ENCODE measurements at places on chromosomes 16 and 17. TPM values are rescaled to one million over a fixed set of nuclear protein-coding genes. Genes with fewer than 3 reads are reported as not detected.

Gene CA10
- not detected for total RNA-seq

Gene FLCN
- 27.3 TPM for total RNA-seq

Gene SDR42E2
- total RNA-seq = not detected

Gene FN3K
- total RNA-seq = 3.5 TPM

Gene KCNG4
- total RNA-seq = not detected

Gene FAM83G
- 10.9 TPM for total RNA-seq

Gene ALOX12
- not detected for total RNA-seq

Gene WDR81
- 11.2 TPM for total RNA-seq

Gene DDX52
- total RNA-seq = 29.1 TPM

Gene SGCA
- total RNA-seq = 1.7 TPM

DNA sequence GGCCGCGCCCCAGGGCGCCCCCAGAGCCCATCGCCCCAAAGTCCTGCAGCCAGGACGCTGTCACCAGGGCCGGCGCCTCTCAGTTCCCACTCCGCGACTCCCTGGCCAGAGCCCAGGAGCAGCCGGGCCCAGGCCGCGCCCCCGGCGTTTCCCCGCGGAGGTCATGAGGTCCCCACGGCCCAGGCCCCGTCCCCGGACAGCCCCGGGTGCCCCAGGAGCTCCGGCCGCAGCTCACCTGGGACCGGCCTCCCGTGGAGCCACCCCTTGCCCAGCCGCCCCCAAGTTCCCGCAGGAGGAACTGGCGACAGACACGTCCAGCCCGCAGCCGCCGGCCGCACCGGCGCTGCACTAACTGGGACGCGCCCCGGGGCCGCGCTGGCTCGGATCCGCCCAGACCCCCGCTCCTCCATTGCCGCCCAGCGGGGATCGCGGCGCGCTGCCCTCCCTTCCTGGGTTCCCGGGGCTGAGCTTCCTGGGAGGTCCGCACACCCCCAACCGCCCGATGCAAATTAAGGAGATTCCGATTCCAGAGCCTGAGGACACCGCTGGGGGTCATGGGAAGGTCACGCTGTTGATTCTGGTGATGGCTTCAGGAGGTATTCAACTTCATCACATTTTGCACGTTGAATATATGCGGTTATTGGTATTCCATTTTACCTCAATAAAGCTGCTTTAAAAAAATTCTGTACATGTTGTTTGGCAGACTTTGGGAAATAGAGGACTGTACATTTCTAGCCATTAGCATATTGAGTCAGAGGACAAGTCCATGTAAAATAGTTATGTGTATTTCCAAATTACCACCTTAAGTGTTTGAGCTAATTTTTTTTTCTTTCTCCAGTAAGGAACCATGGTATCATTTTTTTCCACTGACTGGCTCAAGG lies 9.9 kb downstream of the AHSP start:
- peaks cover 37% of the 10 kb centered on the region for H3K27me3 ChIP-seq
- no peak overlapping the region for H3K27ac ChIP-seq
- peaks cover 6% of the 10 kb centered on the region for H3K4me1 ChIP-seq
- H3K4me3 ChIP-seq = peak overlapping the region; percentile 71
- no peak for DNase-seq

DNA sequence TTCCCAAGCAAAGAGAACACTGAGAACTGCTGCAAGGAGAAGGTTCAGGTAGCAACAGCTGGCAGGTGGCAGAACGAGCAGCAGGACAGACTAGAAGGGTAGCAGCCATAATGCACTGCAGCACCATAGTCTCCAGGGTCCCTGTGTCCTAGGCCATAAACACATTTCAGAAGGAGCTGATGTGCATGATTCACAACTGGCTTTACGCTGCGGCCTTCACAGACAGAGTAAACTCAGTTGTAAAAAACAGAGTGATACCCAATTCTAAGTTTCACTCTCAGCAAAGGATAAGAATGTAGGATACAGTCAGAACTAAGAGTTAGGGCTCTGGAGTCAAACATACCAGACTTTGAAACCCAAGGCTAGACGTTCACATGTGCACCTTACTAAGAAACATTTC lies 24.4 kb downstream of the ARHGAP17 start:
- no peaks in the 10 kb centered on the region for H3K36me3 ChIP-seq
- no peak overlapping the region for H3K4me3 ChIP-seq
- peaks cover 85% of the 10 kb centered on the region for H3K4me1 ChIP-seq
- no peaks in the 10 kb centered on the region for H3K27me3 ChIP-seq

GRCh38 chr17:61318684-61319098 lies 81.0 kb upstream of the TBX2 start:
- DNase-seq = no peak
- H3K4me3 ChIP-seq = no peak overlapping the region
- no peak overlapping the region for H3K27ac ChIP-seq
- no peaks in the 10 kb centered on the region for H3K36me3 ChIP-seq

- no peaks in the 10 kb centered on the region for H3K27me3 ChIP-seq
- H3K4me1 ChIP-seq = peaks cover 49% of the 10 kb centered on the region
- H3K36me3 ChIP-seq = peaks cover 9% of the 10 kb centered on the region
- DNase-seq = no peak
These were observed 40.8 kb downstream of the LDHD start for GRCh38 chr16:75075688-75076268.

DNA sequence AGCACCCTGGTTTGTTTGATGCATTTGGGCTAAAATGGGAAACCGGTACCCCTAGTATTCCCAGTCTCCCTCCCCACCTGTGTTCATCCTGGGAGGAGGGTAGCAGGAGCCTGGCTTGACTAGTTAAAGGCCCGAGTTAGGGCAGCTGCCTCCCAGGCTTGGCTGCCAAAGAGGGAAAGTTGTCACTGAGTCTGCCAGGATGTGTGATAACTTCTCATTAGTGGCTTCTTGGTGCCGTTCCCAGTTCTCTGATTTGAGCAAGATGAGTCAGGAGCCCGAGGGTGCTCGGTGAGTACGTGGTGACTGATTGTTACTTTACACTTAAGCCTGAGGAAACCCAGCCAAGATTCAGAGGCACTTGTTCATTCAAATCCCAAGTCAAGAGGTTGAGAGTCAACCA lies 2.5 kb downstream of the KRT32 start:
- no peaks in the 10 kb centered on the region for H3K4me1 ChIP-seq
- no peaks in the 10 kb centered on the region for H3K36me3 ChIP-seq
- DNase-seq = no peak
- peaks cover 6% of the 10 kb centered on the region for H3K27me3 ChIP-seq
- no peak overlapping the region for H3K4me3 ChIP-seq

DNA sequence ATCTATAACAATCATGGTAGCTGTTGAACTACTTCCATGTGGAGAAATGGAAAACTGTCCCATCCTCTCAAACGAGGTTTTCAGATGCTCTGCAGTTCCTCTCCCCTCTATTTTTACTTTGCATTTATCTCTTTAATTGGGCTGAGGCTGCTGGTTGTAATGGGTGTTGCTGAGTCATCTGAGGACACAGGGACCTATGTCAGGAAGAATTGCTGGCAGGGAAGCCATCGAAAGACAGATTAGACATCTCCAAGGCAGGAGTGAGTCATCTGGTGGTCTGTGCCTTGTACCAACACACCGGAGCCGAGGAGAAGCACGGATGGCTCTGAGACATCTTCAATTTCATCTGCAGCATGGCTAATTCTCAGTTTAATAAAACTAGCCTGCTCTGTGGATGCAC lies 394.5 kb downstream of the GRIN2A start:
- no peaks in the 10 kb centered on the region for H3K4me1 ChIP-seq
- H3K27ac ChIP-seq = no peak overlapping the region
- no peaks in the 10 kb centered on the region for H3K36me3 ChIP-seq
- DNase-seq = no peak
- no peak overlapping the region for H3K4me3 ChIP-seq

GRCh38 chr17:37791447-37792399 lies 46.9 kb upstream of the HNF1B start:
- H3K27ac ChIP-seq = no peak overlapping the region
- peak; percentile 60 for DNase-seq
- H3K4me1 ChIP-seq = peaks cover 5% of the 10 kb centered on the region
- no peak overlapping the region for H3K4me3 ChIP-seq
- no peaks in the 10 kb centered on the region for H3K36me3 ChIP-seq

DNA sequence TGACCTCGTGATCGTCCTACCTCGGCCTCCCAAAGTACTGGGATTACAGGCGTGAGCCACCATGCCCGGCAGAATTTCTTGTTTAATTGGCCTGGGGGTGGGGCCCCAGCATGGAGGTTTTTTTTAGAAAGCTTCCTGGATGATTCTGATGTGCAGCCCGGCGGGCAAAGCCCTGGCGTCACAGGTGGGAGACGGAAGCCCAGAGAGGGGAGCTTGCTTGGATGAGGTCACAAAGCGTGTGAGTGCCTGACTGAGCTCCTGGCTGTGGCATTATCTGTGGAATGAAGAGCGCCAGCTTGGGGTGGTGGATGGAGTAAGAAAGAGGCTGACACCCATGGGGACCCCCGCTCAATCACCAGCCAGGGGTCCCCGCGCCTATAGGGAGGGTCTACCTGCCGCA lies 4.1 kb downstream of the VASN start:
- H3K4me3 ChIP-seq = no peak overlapping the region
- no peak overlapping the region for H3K27ac ChIP-seq
- no peaks in the 10 kb centered on the region for H3K27me3 ChIP-seq
- no peaks in the 10 kb centered on the region for H3K36me3 ChIP-seq
- peaks cover 7% of the 10 kb centered on the region for H3K4me1 ChIP-seq

- H3K4me3 ChIP-seq = no peak overlapping the region
- H3K4me1 ChIP-seq = peaks cover 48% of the 10 kb centered on the region
- H3K27ac ChIP-seq = peak overlapping the region; percentile 24
- no peak for DNase-seq
These were observed 40.4 kb upstream of the CORO6 start for GRCh38 chr17:29663155-29663554.

DNA sequence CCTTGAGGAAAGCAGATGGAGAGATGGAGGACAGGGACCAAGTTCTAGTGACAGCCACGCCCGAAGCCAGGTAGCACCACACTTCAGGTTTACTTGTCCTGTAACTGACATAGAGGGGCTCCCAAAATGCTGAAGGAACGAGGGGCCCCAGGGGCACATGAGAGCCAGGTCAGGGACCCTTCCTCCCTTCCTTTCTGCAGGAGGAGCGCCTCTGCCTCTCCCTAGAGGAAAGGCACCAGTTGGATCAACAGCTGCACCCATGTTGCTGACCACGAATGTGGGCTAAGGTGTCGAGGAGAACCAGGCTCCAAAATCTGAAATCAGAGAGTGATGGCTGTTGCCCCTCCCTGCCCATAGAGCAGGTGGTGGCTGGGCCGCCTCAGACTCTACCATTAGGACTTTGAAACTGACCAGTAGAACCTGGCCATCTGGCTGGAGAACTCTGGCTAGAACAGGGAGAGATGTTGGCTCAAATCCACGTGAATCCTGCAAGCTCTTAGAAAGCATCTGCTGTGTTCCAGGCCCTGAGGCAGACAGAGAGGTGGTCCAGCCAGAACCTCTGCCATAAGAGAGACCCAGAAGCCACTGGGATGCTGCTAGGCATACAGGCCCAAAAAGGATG lies 218.8 kb downstream of the KATNIP start:
- no peak for DNase-seq
- H3K4me1 ChIP-seq = no peaks in the 10 kb centered on the region
- H3K4me3 ChIP-seq = no peak overlapping the region
- no peaks in the 10 kb centered on the region for H3K36me3 ChIP-seq

DNA sequence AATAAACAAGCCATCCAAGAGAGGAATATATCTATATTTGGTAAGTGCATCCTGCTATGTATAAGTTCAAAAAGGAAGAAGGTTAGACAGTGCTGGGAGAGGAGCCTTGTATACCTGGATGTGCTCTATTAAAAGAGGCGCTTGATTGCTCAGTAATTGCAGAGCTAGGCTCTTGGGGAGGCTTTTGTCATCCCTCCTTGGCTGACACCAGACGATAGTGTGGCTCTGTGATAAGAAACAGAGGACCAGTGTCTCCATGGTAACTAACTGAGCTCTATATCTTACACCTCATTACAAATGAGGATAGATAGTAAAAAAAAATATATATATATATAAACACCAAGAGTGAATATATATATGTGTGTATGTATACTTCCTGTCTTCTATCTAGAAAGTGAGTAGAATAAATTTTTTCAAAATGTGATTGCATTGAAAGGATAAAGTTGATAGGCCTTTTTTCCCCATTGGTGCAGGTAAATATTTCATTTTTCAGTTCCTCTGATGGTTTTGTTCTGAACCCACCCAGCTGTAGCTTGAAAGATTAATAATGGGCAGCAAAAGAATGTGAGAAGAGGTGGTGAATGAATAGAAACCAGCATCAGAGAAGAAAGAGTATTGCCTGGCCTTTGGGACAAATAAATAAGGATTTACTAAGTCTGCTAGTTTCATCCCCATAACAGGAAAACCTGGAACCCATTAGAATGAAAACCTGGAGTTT lies 303.7 kb downstream of the ZFHX3 start:
- no peak overlapping the region for H3K27ac ChIP-seq
- no peaks in the 10 kb centered on the region for H3K36me3 ChIP-seq
- H3K27me3 ChIP-seq = no peaks in the 10 kb centered on the region
- DNase-seq = no peak

GRCh38 chr17:57562184-57562698 lies 182.9 kb downstream of the CCDC182 start:
- H3K27ac ChIP-seq = no peak overlapping the region
- H3K36me3 ChIP-seq = no peaks in the 10 kb centered on the region
- no peaks in the 10 kb centered on the region for H3K27me3 ChIP-seq
- no peak overlapping the region for H3K4me3 ChIP-seq
- DNase-seq = no peak

DNA sequence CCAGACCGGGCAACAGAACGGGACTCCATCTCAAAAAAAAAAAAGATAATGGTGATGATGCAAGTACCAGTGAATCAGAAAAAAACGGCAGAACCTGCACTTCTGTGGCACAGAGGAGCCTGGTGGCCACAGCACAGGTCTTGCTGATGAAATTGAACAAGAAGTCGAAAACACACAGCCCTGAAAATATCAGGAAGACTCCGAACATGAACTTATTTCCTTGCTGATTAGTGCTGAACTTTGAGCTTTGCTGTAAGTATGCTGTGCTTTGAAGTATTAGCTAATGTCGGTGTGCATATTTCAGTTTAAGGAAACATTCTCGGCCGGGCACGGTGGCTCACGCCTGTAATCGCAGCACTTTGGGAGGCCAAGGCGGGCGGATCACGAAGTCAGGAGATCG lies 10.9 kb upstream of the MYO15B start:
- H3K27me3 ChIP-seq = no peaks in the 10 kb centered on the region
- H3K36me3 ChIP-seq = peaks cover 3% of the 10 kb centered on the region
- peaks cover 6% of the 10 kb centered on the region for H3K4me1 ChIP-seq
- H3K4me3 ChIP-seq = no peak overlapping the region
- DNase-seq = no peak

DNA sequence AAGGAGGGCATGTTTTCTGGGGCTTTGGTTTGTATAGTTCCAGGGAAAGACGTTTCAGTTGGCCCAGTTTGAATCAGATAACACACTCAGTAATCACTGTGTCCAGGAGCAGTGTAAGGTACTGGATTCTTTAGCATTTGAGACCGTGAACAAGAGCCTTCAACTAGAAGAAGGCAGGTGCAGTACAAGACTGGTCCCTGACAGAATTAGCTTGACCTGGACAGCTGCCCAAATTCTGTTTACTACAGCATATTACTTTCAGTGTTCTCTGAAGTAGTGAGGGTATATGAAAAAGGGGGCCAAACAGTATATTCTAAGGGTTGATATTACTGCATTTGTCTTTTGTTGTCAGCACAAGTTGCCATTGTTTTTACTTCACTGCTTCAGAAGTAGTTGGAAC lies 81.3 kb downstream of the COX10 start:
- no peaks in the 10 kb centered on the region for H3K27me3 ChIP-seq
- H3K27ac ChIP-seq = no peak overlapping the region
- peaks cover 17% of the 10 kb centered on the region for H3K36me3 ChIP-seq
- DNase-seq = no peak
- H3K4me1 ChIP-seq = peaks cover 6% of the 10 kb centered on the region

- H3K27ac ChIP-seq = peak overlapping the region; percentile 67
- H3K27me3 ChIP-seq = no peaks in the 10 kb centered on the region
- H3K4me3 ChIP-seq = peak overlapping the region; percentile 91
- peaks cover 10% of the 10 kb centered on the region for H3K36me3 ChIP-seq
- peaks cover 31% of the 10 kb centered on the region for H3K4me1 ChIP-seq
- DNase-seq = no peak
These were observed 2.3 kb downstream of the TAOK2 start for GRCh38 chr16:29975811-29976511.

Data from activated T-cell treated with anti-CD3 and anti-CD28 coated beads, Interleukin-2, amount 50 U/mL, for 72 hours (primary cell).